ENCODE measurements at places on chromosomes 6 and 20. TPM values are rescaled to one million over a fixed set of nuclear protein-coding genes. Genes with fewer than 3 reads are reported as not detected.

Gene LST1
- total RNA-seq, result not detected

DNA sequence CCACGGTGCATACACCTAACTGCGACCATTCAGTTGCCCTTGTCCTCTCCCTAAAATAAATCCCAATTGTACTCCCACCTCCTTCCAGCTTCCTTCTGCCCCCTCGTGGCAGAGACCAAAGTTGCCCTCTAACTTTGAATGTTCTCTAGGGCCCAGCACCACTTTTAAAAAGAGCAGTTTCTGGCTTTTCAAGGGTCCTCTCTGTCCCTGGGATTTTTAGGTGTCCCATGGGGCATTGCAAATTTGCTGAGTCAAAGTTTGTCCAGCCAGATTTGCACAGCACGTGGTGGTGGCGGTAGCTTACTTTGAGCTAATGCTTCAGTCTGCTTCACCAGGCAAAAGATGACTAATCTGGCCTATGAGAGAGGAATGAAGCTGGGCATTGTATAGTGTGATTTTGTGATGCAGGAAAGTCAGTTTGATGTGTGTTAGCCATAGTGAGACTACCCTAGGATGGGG is 100.2 kb downstream of the PERP start:
- no peaks in the 10 kb centered on the region for H3K36me3 ChIP-seq
- H3K4me1 ChIP-seq, result no peaks in the 10 kb centered on the region
- H3K27me3 ChIP-seq, result no peaks in the 10 kb centered on the region
- H3K27ac ChIP-seq, result no peak overlapping the region
- H3K4me3 ChIP-seq, result no peak overlapping the region
- peak; percentile 51 for DNase-seq

Gene BPIFB1
- total RNA-seq, result not detected

DNA sequence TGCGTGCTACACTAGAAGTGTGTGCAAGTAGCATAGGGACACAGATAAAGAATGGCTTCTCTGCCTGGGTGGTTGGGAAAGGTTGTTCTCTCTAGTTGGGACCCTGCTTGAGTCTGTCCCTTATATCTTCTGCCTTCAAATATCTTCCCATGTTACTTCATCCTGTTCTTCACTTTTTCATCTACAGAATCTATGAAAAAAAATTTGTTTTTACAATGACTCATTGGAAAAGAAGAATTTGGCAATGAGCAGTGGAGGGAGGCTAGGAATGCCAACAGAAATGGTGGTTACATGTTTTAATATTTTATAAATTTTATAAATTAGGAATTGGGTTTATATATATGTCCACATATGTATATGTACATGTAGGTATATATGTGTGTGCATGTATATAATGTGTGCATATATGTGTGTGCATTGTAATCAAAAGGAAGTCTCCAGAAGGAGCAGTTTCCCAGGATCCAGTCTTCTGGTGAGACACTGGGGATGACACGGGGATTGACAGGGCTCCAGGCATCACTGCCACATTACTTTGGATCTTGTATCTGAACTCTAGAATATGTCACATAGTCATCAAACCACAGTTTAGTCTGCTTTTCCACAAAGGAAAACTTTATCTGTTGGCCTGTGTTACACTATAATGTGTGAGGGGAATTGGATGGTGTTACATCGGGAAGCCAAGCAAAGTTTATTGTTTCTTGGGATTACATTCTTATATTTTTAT is 75.3 kb upstream of the RIPOR2 start:
- no peak overlapping the region for H3K27ac ChIP-seq
- no peak overlapping the region for H3K4me3 ChIP-seq
- DNase-seq, result no peak
- no peaks in the 10 kb centered on the region for H3K27me3 ChIP-seq
- H3K36me3 ChIP-seq, result no peaks in the 10 kb centered on the region

GRCh38 chr6:110567957-110568696 is 91.7 kb upstream of the SLC22A16 start:
- peaks cover 4% of the 10 kb centered on the region for H3K4me1 ChIP-seq
- H3K27ac ChIP-seq, result peak overlapping the region; percentile 24
- H3K4me3 ChIP-seq, result no peak overlapping the region
- no peaks in the 10 kb centered on the region for H3K36me3 ChIP-seq
- DNase-seq, result no peak

GRCh38 chr6:23302514-23302913 is 733.1 kb downstream of the HDGFL1 start:
- H3K27ac ChIP-seq, result no peak overlapping the region
- H3K4me1 ChIP-seq, result peaks cover 5% of the 10 kb centered on the region
- no peak overlapping the region for H3K4me3 ChIP-seq
- H3K36me3 ChIP-seq, result no peaks in the 10 kb centered on the region
- no peaks in the 10 kb centered on the region for H3K27me3 ChIP-seq
- no peak for DNase-seq

DNA sequence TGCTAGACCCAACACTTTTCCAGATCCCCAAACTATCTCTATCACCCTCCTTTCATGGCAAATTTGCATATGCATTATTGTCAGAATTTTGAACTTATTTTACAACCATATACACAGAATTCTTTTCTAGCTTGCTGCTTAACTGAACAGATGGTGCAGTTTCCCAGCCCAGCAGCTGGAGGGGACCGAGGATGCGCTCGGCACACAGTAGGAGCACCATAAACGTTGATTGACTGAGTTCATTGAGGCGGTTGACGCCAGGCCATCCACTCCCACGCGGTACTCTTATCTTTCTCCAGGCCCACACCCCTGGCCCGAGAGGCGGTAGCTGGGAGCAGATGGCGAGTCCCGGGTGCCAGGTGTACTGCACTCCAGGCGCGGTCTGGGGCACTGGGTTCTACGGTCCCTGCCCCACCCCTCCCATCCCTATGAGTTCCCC is 6.8 kb upstream of the SOX4 start:
- H3K36me3 ChIP-seq, result peaks cover 13% of the 10 kb centered on the region
- peak overlapping the region; percentile 99 for H3K4me3 ChIP-seq
- peaks cover 26% of the 10 kb centered on the region for H3K27me3 ChIP-seq

Gene DAAM2
- 0.59 TPM for total RNA-seq
